Activated CD4-positive, alpha-beta T cell treated with anti-CD3 and anti-CD28 coated beads, Interleukin-2, amount 50 U/mL, for 16 hours (primary cell): ENCODE measurements at places on chromosomes 4 and X.

- DNase-seq: no peak
These were observed 32.0 kb upstream of the BOD1L1 start for GRCh38 chr4:13659341-13660070.

DNA sequence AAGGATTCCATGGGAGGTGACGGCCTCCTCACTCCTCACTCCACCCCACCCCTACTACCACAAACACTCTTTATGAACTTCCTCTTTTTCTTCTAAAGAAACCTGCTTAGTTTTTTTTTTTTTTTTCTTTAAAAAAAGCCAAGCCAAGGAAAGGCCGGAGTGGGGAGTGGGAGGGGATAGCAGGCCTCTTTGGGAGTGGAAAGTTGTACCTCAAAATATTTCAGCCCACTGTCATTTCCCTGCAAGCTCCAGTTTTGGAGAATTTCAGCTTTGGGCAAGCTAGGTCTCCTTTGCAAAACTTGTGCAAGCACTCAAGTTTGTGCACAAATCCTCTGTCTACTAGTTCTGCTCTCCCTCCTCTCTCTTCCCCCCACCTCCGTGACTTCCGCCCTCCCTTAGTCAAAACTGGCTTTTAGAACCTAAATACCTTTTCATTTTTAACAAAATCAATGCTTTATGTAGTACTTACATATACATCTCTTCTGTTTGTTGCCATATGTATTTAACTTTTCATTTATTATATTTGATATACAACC, 512 bp upstream of the ANTXR2 start:
- peak; percentile 69 for DNase-seq

DNA sequence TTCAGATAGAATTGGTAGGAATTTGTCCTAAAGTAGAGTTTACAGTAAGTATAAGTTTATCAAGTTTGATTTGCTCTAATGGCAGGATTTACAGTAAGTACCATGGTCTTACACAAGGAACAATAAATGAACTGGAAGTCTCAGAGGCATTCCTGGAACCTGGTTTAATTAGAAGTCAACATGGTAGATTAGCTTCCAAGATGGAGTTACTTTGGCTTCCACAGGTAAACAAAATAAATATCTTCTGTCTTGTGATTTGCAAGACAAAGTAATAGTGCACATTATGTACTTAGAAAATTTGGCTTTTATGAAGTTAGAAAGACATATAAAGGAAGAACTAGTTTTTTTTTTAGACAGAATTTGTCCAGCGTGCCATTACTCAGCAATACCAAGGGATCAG, 190.7 kb downstream of the GLUD2 start:
- no peak for DNase-seq

DNA sequence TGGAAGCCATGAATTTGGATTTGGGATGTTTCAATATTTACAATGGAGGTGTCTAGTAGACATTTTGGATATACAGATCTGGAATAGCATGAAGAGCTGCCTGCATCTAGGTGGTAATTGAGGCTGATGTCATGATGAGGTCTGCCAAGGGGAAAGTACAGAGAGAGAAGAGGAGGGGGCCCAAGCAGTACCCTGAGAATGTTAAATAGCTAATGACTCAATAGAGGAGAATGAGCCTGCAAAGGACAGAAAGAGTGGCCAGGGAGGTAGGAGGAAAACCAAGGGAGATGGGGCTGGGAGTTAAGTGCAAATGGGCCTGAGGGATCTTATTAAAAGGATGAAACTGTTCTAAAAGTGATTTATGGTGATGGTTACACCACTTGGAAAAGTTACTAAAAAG, 182.2 kb upstream of the KIT start:
- DNase-seq: no peak

DNA sequence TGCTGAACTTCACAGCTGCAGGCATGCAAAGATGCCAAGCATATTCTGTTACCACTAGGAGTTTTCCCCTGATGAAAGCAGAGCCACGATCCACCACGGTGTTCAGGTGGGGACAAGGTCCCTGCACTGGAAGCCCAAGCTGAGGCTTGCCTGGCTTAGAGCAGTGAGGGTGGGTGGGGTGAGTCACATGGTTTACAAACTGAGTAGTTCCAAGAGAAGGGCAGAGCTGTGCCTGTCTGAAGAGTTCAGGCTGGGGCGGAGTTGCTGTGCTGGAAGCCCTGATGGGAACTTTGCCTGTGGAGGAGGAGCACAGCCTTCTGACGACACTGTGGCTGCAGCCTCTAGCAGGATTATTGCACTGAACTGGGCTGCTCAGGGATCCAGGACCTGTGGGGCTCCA, 45.5 kb downstream of the FAM9B start:
- DNase-seq: no peak

GRCh38 chrX:24229400-24229879, 79.9 kb downstream of the ZFX start:
- no peak for DNase-seq

DNA sequence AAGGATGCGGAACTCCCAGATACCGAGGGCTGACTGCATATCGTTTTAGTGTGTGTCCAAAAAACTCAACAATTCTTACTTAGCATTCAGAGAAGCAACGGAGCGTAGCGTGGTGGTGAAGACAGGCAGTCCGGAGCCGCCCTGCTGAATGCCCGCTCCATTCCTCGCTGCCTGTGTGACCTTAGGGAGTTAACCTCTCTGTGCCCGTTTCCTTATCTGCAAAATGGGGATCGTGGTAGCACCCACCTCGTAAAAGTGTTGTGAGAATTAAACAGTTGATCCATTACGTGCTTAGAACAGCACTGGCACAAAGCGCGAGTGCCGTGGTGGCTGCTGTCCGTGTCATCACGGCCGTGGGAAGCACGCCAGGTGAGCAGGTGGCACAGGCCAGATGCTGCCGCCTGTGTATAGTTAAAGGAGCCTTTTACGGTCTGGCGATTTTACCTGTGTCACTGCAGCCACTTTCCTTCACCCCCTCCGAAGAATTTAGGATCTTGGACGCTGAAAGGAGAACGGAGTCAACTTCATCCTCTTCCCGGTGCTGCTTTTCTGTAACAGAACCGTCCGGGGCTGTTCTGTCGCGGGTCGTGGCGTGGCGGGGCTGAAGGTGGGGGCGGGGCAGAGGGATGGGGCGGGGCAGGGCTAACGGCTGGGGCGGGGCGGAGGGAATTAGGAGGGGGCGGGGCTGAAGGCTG, 885 bp downstream of the CCDC110 start:
- DNase-seq: peak; percentile 7

DNA sequence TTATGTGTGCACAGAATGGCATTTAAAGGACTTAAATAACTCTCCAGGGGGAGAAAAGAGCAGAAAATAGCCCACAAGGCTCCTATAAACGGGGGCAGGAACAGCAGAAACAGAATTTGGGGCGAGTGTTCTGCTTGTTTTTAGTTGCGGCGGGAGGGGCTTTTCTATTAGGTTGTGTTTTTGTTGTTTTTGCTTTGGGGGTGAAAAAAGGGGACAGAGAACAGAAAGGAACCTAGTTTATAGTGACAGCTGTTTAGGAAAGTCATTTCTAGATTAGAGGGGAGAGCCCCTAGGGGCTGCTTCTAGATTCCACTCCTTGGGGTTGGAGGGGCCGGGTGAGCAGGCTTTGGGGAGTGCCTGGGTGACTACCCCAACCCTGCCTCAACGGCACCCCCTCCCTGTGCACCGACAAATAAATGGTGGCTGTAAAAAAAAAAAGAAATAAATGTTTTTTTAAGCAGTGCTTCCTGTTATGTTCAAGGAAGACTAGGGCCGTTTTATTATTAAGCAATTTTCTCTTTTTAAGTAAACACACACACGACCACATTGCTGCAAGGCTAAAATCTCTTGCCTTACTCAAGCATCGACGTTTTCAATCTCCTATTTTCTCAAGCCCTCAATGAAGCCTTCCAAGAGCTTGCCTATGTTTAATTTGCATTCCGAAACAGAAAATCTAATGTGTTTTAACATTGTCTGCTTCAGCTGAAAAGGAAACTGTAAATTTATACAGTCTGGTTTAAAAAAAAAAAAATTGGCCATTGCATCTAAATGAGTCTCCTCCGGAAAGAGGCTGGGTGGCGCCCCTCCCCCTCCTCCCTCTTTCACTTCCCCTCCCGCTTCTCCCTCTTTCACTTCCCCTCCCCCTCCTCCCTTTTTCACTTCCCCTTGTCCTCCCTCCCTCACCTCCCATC, 123.3 kb upstream of the TBL1X start:
- DNase-seq: peak; percentile 80

DNA sequence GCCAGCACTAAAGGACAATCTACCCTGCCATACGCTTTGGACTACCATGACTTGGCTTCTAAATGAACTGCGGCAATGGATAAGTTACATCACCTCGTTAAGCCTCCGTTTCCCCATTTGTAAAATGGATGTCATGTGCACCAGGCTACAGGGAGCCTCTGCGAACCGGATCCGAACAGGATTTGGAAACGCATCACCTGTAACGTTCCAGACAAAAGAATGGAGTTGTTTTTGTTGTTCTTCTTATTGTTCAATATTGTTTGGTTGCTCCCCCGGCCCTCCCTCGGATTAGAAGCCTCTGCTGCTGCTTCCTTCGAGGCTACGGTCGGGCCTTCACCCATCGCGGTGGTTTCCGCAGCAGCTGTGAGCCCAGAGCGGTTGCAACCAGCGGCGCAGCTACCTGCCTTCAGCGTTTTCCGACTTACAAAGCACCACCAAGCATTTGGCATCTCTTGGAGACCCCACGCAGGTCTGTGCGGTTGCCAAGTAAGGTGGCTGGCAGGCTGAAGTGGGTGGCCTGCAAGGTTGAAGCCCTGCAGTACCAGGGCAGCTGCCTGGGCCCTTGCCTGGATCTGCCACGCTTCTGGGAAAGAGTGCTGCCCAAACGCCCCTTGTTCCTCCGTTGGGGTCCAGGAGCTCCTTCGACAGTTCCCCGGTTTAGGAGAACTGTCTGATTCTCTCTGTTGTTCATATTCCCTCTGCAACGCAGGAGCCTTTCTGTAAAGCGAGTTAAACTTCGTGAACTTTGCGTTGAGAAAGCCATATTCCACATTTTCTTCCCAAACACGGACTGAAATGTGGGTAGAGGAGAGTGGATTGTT, 7.1 kb downstream of the NKX3-2 start:
- DNase-seq: no peak

- no peak for DNase-seq
These were observed 32.2 kb downstream of the IL21 start for GRCh38 chr4:122588453-122589238.

GRCh38 chr4:141711211-141711610, 74.8 kb downstream of the IL15 start:
- DNase-seq: no peak

GRCh38 chr4:39814403-39815185, 116.7 kb downstream of the UBE2K start:
- no peak for DNase-seq

DNA sequence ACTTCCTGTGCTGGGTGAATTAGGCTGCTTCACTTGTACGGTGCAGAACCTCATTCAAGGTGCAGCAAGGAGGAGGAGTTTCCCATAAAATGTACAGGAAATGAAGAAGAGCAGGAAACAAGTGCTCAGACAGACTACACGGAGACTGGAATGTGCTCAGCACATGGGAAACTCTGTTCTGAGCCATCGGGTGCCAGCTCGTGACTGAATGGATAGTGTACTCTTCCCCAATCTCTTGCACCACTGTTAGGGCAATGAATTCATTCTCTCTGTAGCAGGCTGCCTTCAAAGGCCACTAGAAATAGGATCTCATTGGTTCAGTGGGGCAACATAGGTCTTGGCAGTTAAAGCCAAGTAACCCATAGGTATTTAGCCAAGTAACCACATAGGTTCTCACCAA, 200.0 kb upstream of the LDB2 start:
- DNase-seq: no peak

GRCh38 chr4:24568425-24568824, 15.9 kb downstream of the DHX15 start:
- DNase-seq: no peak

- DNase-seq: no peak
These were observed 79.0 kb downstream of the KLHL8 start for GRCh38 chr4:87141428-87141827.

DNA sequence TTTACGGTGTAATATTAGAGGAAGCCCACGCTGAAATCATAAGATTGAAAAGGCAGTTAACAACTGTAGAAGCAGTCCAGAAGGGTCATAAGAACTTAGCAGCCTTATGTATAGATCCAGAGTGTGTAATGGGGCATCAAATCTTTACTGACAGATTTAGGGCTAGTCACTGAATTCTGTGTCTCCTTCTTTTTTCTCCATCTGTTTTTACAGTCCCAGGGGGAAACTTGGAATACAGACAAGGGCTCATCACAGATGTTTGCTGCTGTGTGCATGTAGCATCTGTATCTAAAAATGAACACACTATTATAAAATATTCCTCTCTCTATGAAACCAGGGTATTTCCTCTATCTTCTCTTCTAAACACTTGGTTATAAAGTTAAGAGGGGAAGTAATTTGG, 43.9 kb downstream of the CYSLTR1 start:
- no peak for DNase-seq

- DNase-seq: no peak
These were observed 71.3 kb downstream of the ANKRD17 start for GRCh38 chr4:73187325-73187724.

DNA sequence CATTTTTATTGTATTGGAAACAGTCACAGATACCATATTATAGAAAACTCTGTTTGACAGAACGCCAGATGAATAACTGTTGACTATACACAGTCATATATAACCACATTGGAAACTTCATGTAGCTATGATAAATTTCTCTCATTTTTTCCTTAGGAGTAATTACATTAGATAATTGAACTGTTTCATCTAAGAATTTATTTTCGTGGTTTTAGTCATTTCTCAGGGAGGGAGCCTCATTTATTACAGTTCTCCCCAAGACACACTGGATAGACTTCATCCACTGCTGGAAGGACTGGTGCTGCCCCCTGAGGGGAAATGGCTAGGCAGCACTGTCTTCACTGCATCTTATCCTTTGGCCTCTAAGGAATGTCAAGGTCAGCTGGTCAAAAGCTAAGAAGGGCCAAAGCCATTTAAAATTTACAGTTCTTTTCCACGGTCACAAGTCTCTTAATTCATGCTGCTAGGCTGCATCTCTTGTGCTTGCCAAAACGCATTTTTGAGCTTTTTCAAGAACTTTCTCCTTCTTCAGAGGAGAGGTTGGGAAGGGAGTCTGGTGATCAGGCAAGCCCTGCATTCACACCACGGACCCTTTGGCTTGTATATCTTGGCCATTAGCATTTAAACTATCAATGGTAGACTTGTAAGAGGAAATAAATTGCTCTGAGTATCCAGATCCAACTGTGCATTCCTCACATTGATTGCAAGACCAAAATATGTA, 145.1 kb downstream of the CBR4 start:
- DNase-seq: no peak

GRCh38 chrX:71128915-71129765, 10.7 kb downstream of the MED12 start:
- peak; percentile 76 for DNase-seq

- DNase-seq: no peak
These were observed 16.6 kb downstream of the AMER1 start for GRCh38 chrX:64188901-64189300.

GRCh38 chr4:70734971-70735370, 13.2 kb downstream of the RUFY3 start:
- DNase-seq: no peak

GRCh38 chrX:16148896-16149295, 18.4 kb upstream of the MAGEB17 start:
- DNase-seq: no peak

DNA sequence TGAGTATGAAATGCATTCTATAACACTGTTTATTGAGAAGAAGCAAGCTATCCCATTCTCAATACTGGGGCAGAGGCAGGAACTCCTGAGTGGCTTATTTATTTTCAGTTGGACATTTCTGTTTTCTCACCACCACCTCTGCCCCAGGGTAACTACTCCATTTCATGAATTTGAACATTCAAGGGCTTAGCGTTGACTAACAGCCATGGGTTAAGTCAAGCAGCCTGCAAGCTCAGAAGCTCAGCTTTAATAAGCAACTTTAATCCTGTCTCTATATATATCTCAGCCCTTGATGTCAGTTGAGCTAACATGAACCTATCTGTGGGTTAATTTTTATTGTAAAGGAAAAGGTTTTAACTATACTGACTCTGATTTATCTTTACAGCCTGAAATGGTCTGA, 93.8 kb downstream of the MBNL3 start:
- no peak for DNase-seq
